Gastroesophageal sphincter (tissue), 4 donors: ENCODE measurements at places on chromosomes 7 and 10.
A peak's percentile ranks its signal among the peaks of the same experiment; 100 is the strongest.

DNA sequence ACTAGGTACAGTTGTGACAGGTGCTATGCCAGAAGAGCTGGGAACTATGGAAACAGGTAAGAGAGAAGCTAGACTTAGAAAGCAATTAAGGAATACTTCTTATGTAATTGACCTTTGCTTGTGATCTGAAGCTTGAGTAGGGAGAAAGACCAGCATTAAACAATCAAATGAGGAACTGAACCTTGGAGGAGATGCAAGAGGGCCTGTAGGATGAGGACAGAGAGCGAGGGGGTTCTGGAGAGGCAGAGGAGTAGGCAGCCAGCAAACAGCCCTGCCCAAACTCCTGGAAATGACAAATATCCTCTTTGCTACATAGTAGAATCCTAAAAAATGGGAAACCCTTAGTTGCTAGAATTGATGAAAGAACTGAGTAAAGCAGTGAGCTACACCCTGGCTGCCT is 41.6 kb upstream of the FAM204A start:
- ATAC-seq = no peak

DNA sequence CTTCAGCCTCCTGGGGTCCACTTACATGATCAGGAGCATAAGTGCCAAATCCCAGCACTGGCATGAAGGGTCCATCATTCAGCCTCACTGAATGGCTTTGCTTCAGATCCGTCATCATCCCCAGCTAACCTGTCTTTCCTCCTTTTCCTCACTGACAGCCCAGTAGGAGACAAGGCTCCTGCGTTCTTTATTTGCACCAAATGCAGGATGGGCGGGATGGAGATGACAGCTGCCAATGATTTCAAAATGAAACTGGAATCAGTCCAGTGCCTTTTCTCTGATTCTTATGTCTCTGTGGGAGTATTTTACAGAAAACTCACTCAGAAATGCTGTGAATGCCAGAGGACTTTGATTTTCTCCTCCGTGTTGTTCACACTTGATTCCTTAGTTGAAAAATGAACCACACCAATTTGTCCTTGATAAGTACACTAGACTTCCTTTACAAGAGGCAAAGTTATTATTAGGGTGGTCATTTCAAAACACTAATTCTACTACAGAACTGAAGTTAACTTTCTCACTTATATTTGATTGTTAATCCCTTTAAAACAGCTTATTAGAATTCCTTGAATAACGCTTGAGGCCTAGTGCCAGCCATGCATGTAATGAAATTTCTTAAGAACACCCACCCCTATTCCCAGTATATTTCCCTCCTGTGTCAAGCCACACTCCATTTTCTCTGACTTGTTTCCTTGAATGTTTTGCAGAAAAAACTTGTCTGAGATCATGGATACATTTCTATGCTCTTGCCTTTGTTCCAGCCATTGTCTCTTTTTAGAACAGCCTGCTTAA is at the start of gene AKR1C8:
AKR1C8 (minus strand) TSS at position 164 of the 789 bp plus-strand sequence; CDS start at position 118, 46 bp downstream.
- no peak for ATAC-seq

GRCh38 chr10:60252688-60253087 is 137.0 kb downstream of the ANK3 start:
- ATAC-seq = no peak

DNA sequence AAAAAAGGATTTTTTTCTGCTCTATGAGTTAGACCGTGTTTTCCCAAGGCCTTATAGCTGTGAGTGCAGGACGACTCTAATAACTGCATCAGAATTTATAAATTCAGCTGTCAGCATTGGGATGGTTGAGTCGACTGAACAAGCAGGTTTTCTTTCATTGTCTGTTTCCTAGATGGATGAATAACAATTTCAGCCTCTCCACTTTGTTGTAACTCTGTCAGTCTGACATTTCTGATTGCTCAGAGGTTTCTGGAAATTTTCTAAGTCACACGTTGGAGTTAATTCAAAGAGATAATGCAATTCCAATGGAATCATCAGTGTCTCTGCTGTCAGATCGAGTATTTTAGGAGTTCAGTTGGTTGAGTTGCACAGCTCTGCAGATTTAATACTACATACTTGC is 159.2 kb downstream of the CHN2 start:
- ATAC-seq = no peak

DNA sequence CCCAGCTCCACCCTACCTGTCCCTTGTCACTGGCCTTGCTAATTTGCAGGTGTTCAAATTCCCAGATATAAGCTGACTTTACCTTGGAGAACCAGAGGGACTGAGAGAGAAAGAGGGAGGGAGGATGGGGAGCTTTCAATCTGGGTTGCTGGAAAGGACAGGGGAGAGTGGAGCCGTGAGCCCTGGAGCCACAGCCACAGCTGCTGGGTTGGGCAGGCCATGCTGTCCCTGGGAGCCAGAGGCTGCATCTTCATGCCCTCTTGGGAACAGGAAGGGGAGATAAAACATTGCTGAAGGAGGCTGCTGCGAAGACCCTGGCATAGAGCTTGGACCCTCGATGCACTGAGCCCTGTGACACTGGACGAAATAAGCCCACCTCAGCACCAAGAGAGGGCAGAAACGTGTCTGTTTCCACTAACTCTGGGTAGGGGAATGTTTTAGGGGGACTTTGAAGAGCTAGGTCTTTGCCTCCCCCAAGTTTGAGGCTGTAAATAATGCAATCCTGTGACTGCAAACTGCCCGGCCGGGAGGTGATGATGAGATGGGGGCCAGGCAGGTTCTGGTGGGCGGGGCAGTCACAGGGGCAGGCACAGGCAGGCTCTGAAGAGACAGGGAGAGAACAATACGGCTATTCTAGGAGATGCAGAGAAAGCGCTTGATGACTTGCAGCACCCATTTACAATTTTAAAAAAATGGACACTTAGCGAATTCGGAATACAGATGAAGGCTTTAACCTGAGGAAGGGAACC is 5.8 kb upstream of the JAKMIP3 start:
- no peak for ATAC-seq

DNA sequence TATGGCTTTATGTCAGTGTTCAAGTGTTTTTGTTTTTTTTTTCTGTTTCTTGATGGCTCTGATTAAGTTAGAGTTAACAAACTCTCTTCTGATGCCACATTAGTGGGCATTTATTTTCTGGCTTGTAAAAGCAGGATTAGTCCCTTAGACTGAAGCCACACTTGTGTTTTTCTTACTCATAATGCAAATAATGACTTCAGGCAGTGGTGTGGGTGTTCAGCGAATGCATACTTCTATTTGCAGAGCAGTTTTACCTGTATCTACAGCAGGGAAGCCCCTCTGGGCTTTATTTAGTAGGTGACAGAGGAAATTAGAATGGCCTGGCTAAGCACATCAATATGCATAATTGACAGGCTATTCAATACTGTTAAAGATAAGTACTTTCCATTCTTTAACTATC is 79.9 kb downstream of the CNNM2 start:
- ATAC-seq = no peak

GRCh38 chr7:72326365-72326764 is 85.8 kb downstream of the CALN1 start:
- no peak for ATAC-seq

DNA sequence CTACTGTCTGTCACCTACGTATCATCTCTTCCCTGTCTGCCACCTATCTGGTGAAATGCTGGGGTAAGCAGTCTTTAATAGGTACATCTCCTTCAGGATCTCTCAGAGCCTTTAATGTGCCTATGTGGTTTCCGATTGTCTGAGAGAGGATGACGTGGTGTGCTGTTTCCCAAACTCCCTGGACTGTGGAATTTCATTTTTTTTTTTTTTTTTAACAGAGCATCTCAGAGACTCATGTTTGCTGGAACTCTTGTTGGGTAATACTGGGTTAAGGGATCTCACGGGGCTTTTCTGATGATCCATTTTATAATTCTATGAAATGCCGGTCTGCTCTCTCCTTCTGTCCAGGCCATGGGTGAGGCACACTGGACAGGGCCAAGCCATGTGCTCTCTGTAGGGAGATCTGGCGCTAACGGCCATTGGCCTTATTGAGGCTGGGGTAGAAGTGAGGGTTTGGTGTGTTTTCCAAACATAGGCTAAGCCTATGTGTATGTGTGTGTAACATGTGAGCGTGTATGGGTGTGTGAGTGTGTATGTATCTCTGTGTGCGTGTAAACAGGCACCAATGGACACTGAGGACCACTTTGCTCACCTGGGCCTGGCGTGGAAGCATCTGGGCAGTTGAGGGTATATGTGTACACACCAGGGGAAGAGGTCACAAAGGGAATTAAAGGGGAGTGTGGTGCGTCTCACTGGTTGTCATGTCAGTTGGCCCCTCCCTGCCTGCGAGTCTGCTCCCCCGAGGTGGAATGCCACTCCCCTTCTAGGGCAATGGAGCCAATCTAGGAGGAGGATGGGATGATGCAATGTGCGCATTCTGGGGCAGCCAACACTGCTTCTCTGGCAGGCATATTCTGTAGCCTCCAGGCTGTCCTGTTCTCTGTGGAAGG is 7.8 kb downstream of the ADRA2A start:
- ATAC-seq = no peak

GRCh38 chr10:104424719-104425118 is 71.1 kb downstream of the CFAP58 start:
- ATAC-seq = no peak

- ATAC-seq = no peak
Measured at GRCh38 chr10:117674201-117674600, 131.7 kb downstream of the EMX2 start.

GRCh38 chr7:114413761-114414155 is 857 bp upstream of the FOXP2 start:
- no peak for ATAC-seq

- no peak for ATAC-seq
Measured at GRCh38 chr7:105637755-105638154, 56.5 kb upstream of the EFCAB10 start.

DNA sequence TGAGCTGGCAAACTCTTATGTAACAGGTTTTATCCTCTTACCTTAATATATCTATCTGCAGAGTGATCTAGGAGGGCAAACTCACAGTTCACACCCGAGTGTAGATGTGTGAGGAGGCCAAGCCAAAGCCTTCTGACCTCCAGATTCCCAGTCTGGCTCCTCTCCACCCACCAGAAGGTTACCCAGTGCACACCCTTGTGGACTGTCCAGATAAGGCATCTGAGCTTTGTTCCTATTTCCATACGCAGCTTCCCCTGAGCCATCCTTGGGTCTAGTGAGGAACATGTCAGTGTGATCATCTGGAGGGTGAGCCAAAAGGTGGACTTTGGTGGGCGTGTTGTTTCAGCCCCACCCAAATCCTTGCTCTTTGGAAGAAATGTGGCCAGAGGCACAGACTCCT is 203.0 kb upstream of the MEOX2 start:
- peak; percentile 53 for ATAC-seq

GRCh38 chr7:42843205-42843800 is 68.6 kb downstream of the C7orf25 start:
- no peak for ATAC-seq

DNA sequence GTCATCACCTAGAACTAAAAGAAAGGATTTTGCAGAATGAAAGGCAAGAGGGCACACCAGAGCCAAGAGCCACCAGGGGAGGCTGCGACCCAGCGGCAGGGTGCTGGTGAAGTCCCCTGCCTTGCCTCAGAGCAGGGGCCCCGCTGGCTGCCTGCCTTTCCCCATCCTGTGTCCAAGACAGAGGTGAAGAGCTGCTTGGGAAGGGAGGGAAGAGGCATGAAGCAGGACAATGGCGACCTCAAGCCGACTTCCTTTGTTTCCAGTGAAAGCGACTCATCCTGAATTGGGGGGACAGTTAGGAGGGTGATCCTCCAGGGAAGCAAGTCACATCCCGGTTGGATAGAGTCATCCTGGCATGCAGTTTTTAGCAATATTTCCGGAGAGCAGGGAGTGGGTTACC is 255.5 kb upstream of the YAE1 start:
- no peak for ATAC-seq

- no peak for ATAC-seq
Measured at GRCh38 chr7:116290740-116291139, 80.4 kb downstream of the TES start.

- ATAC-seq = peak; percentile 52
Measured at GRCh38 chr7:116354171-116354545, 143.8 kb downstream of the TES start.

DNA sequence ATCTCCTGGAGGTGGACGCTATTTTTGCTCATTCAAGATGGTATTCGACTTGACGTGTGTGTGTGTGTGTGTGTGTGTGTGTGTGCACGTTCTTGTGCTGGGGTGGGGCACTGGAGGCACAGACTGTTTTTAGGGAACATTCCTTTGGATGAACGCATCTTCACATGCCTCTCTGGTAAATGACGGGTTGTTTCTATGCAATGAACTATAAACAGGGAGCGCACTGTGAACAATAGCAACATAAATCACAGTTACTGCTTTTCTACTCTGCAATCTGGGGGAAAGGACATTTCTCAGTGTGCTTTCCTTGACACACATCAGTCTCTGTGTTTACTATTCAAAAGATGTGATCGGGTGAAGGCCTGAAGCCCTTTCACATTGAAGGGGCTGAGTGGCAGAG is 120.1 kb upstream of the PITRM1 start:
- ATAC-seq = peak; percentile 59

- ATAC-seq = no peak
Measured at GRCh38 chr7:117110480-117111315, 157.4 kb downstream of the ST7 start.

DNA sequence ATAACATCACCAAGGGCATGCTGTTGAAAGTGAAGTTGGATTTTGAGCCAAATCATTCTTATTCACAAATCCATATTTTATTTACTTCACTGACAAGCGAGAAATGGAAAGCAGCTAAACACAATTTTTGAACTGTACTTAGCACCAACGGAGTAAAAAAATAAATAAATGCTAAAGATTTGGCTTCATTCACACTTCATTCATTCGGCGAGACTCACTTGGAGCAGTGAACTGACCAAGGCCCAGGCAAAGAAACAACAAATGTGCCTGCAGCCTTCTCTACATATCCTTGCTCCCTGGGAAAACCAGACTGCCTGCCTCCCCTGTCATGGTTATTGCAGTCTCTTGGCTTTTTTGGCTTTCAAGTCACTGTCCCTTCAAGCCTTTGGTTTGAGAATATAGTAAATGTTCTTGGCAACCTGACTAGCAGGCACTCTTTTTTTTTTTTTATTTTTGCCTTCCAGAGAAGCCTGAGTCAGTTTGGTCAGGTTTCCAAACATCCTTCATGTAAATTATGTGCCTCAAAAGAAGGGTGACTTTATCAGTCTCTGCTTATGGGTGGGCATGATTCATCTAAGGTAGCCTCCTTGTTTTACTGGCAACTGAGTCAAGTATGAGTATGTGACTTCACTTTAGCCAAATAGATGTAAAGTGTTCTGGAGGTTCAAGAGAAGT is 177.6 kb upstream of the MEOX2 start:
- no peak for ATAC-seq

DNA sequence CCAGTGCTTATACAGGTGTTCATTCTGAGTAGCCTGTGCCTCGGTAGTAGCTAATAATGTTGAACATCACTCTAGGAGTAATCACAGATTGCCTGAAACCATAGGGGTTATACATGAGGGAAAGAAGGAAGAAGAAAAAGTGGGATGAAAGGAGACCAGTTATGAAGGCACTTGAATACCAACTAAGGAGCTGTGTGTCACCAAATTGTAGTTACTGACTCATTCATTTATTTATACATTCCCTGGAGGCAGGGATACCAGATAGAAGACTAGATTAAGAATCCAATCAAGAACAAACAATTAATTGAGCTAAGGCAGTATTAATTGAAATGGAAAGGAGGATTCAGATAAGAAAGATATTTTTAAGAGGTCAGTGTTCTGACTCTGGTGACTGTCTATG is 129.6 kb upstream of the PRPS1L1 start:
- ATAC-seq = no peak

- ATAC-seq = no peak
Measured at GRCh38 chr7:43220250-43220649, 107.8 kb downstream of the HECW1 start.

- no peak for ATAC-seq
Measured at GRCh38 chr10:103204353-103205255, 11.5 kb upstream of the NT5C2 start.
